Right ventricle myocardium inferior (tissue), 1 donor: ENCODE measurements at places on chromosomes 1 and 21. TPM values are rescaled to one million over a fixed set of nuclear protein-coding genes. Genes with fewer than 3 reads are reported as not detected.

- no peak for DNase-seq
These were observed 42.6 kb upstream of the RALGPS2 start for GRCh38 chr1:178682429-178682828.

GRCh38 chr1:232676307-232676706 lies 46.4 kb upstream of the SIPA1L2 start:
- DNase-seq, result no peak

The AADACL4 gene
- total RNA-seq, result not detected

The NHLH2 gene
- total RNA-seq, result not detected

GRCh38 chr21:40752125-40752524 lies 94.8 kb downstream of the DSCAM start:
- DNase-seq, result no peak

DNA sequence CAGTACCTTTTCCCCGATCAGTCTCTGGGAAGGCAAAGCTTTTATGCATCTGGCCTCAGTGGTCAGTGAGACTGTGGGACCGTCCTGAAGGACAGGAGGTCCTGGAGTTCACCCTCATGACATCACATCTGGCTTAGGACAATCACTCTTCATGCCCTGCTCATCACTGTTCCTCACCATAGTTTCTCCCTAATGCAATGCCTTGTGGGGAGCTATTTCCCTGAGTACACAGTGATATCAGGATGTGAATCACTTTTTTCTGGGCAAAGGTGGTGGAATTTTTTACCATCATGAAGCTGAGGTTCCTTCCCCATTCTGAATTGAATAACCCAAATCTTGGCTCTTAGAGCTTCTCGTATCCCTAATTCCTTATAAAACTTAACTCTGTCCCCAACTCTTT lies 34.8 kb upstream of the CFAP126 start:
- no peak for DNase-seq

DNA sequence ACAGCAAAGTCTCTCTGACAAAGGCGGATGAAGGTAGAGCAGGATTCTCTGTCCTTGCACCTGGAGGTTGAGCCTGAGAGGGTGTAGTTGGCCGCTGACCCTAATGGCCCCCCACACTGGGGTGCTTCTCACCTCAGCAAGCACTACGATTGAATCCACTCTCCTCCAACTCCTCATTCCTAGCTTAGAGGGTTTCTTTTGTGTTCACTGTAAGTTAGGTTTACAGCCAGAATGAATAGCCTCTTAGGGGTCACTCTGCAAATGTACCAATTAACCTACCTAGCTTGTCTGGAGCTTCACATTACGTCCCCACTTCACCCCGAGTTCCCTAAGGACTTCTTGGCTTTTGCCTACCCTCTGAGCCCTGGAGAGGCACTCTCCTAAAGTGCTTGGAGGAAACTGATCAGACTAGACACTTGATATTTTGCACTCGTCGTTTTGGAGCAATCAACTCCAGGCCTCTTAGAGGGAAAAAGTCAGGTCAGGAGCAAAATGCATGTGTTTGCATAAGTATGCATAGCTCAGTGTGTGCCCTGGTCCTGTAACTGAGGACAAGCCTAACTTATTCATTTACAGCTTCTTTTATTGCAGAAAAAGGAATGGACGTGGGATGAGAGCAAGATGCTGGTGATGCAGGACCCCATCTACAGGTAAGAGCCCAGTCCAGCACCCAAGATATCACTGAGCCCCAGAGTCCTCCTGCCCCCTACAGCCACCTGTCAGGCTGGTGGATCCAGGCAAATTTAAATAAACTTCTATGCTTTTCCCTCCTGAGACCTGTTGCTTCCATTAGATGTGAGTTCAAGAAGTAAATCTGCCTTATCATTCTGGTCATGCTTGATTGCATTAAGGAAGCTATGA lies 76.4 kb downstream of the SPATA46 start:
- DNase-seq, result no peak

GRCh38 chr1:227445746-227446145 lies 117.6 kb upstream of the ZNF678 start:
- no peak for DNase-seq

- no peak for DNase-seq
These were observed 31.0 kb downstream of the ATP5PO start for GRCh38 chr21:33884376-33885171.

DNA sequence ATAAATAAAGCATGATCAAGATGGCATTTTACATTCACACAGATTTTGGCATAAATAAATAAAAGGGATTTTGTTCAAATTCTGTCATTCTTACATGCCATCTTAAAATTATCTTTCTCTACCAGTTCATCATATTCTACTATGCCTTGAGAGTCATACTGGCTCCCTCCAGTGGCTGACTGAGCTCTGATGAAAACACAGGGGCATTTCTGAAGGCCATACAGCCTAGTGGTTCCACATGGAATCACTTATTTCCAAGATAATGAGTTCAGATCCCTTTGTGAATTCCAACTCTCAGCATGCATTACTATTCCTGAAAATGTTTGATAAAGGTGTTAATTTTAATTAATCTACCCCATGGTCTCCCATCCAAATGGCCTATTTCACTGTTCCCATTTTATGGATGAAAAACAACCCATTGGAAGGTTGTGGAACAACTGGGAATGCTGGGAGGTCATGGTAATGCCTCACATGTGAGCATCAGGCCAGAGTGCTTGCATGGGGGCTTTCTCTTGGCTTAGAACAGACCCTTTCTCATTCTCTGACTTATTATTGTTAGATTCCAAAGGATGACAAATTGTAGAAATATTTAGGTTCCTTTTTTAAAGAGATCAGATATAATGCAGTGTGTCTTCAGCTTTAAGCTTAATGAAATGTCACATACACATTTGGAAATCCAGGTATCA lies 622.4 kb upstream of the PKN2 start:
- no peak for DNase-seq

GRCh38 chr1:172394141-172394751 lies 26.2 kb upstream of the C1orf105 start:
- no peak for DNase-seq

- no peak for DNase-seq
These were observed 2.9 kb downstream of the JAK1 start for GRCh38 chr1:64963466-64963865.

The SLC1A7 gene
- total RNA-seq, result not detected

GRCh38 chr21:23401278-23401677 lies 2206.0 kb downstream of the MRPL39 start:
- DNase-seq, result no peak

DNA sequence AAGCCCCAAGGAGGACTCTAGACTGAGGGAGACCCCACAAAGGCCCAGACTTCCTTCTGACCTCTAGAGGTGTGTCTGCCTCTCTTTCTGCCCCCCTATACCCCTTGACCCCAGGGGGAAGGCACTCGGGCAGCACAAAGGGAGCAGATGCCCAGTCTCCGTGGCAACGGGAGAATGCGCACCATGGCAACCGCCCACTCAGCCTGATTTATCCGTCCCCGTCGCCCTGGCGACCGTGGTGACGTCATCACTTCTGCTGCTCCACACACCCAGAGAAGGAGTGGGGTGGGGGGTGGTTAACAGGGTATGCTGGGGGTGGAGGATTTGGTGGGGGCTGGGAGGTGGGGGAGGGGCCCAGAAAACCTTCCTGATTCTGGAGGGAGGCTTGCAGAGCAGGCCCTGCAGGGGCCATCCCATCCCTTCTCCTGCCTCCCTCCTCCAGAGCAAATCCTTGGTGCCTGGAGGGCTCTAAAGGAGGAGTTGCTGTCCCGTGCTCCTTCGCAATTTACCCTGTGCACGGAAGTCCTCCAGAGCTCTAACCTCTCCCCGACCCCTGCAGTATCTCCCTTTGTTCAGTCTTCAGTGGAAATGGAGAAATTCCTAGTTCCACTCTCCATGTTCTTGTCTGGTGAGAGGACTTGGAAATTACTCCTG lies 6.3 kb downstream of the CELF3 start:
- DNase-seq, result no peak

DNA sequence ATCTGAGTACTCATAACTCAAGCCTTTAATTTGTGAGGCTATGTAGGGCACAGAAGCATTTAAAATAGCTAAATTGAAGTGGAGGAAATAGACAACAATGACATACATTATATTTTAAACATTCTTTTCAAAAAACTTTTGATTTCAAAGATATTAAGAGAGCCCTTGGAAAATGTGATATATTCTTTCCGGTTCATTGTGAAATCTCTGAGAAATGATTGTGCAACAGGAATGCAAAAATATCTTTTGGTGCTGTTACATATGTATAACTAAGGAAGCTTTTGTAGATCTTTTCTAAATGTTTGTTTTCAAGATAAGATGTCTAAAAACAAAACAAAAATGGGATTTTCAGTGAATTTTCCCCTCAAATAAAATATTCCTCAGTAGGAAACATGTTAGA lies 185.2 kb downstream of the LEPR start:
- no peak for DNase-seq

- DNase-seq, result no peak
These were observed 59.3 kb downstream of the SLC9A1 start for GRCh38 chr1:27095576-27095975.
